ENCODE measurements at places on chromosomes 7 and 10.
A peak's percentile ranks its signal among the peaks of the same experiment; 100 is the strongest.

- H3K4me3 ChIP-seq: no peak overlapping the region
- no peak for DNase-seq
- H3K27ac ChIP-seq: peak overlapping the region; percentile 33
- H3K4me1 ChIP-seq: peaks cover 6% of the 10 kb centered on the region
- no peaks in the 10 kb centered on the region for H3K27me3 ChIP-seq
Observed at GRCh38 chr7:157486007-157486755, 149.4 kb downstream of the DNAJB6 start.

GRCh38 chr7:91034459-91035368 lies 229.5 kb upstream of the FZD1 start:
- no peak overlapping the region for H3K27ac ChIP-seq
- DNase-seq: no peak
- no peaks in the 10 kb centered on the region for H3K27me3 ChIP-seq

- H3K27me3 ChIP-seq: no peaks in the 10 kb centered on the region
- H3K4me1 ChIP-seq: peaks cover 23% of the 10 kb centered on the region
- H3K36me3 ChIP-seq: no peaks in the 10 kb centered on the region
- H3K4me3 ChIP-seq: peak overlapping the region; percentile 97
- DNase-seq: no peak
- H3K27ac ChIP-seq: no peak overlapping the region
Observed at GRCh38 chr10:102919246-102919959, 1.3 kb downstream of the CNNM2 start.

GRCh38 chr10:24272374-24272773 lies 63.4 kb downstream of the KIAA1217 start:
- H3K4me1 ChIP-seq: no peaks in the 10 kb centered on the region
- no peaks in the 10 kb centered on the region for H3K36me3 ChIP-seq
- H3K4me3 ChIP-seq: no peak overlapping the region
- H3K27me3 ChIP-seq: peaks cover 4% of the 10 kb centered on the region
- H3K27ac ChIP-seq: no peak overlapping the region
- no peak for DNase-seq

DNA sequence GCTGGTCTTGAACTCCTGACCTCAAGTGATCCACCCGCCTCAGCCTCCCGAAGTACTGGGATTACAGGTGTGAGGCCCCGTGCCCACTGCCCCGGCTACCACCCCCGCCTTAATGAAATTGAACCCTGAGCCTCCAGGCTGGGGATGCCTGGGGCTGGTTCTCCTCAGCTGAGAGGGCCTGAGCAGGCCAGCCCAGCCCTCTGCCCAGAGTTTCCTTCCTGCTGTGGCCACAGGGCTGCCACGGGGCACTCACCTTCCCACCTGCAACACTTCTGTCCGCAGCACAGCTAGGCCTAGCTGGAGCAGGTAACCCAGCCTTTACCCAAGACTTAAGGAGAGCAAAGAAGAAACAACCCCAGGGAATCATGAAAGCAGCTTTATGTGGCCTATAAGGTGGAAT lies 78.1 kb upstream of the ANLN start:
- peaks cover 3% of the 10 kb centered on the region for H3K4me1 ChIP-seq
- no peak overlapping the region for H3K4me3 ChIP-seq
- DNase-seq: no peak
- H3K36me3 ChIP-seq: no peaks in the 10 kb centered on the region
- no peak overlapping the region for H3K27ac ChIP-seq
